DMS 273 treated with DMSO at 0.1 percent for 48 hours (cell line): ENCODE measurements at places on chromosomes 1 and 21.

- no peak for DNase-seq
Observed at GRCh38 chr21:22885614-22886013, 1887.4 kb downstream of the NCAM2 start.

GRCh38 chr21:31347435-31348032, 3.5 kb upstream of the TIAM1 start:
- DNase-seq = no peak

DNA sequence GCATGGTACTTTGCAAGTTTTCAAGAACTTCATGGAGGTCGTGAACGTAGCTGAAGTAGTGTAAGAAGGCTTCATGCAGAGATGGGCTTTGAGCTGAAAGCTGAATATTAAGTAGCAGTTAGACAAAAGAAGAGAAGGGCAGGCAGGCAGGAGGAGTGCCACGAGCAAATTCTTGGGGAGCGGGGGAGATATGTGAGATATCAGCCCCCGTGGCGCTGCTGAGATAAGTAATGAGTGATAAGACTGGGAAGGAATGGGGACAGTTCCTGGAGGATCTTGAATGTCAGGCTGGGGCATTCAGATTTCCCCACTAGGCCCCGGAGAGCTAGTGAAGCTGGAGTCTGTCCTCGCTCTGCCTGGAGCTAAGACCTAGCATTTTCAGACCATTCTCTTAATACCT, 27.9 kb upstream of the KIRREL1 start:
- DNase-seq = no peak

DNA sequence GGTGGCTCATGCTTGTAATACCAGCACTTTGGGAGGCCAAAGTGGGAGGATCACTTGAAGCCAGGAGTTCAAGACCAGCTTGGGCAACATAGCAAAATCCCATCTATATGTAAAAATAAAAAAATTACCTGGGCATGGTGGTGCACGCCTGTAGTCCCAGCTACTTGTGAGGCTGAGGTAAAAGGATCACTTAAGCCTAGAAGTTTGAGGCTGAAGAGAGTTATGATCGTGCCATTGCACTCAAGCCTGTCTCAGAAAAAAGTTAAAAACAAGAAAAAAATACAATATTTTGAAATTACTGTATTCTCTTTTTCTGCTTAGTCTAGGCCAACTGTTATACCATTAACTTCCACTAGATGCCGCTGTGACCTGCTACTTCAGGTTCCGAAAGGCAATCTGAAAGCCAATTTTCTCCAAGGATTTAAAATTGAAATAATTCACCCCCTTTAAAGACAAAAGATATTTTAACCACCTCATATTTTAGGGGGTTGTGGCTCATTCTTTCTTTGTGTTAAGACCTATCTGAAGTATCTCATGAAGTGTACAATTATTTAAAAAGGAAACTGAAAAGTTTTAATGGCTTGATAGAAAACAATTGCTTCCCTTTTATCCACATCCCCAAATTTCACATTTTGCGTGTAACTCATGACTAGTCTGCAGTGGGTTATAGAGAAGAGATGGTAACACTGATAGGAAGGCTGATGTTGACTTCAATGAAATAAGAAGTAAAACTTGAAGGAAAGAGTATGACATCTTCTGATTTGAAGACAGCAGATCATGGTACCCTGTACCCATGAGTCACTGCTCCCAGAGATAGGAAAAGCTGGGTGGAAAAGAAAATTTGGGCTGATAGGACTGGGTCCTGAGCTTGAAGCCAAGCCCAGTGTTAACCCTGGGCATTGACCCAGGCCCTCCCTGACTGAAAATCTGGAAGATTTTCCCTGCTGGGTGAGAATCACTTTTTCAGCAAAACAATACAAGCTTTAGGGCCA, 24.4 kb upstream of the CLDN14 start:
- peak; percentile 0 for DNase-seq

- no peak for DNase-seq
Observed at GRCh38 chr1:91617285-91617765, 116.7 kb downstream of the CDC7 start.

DNA sequence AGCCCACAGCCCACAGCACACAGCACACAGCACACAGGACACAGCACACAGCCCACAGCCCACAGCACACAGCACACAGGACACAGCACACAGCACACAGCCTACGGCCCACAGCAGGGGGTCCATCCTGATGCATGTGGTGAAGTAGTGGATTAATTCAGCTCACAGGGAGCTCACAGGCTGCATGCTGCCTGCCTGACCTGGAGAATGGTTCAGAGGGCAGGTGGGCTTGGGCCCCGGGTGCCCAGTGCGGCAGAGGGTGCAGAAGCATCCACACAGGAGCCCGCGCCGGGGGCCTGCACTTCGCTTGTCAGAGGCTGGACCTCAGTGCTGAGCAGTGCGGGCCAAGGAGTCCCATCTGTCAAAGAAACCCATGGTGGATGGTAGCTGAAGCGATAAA, 21.1 kb upstream of the AJAP1 start:
- no peak for DNase-seq

GRCh38 chr1:118084400-118084799, 100.6 kb downstream of the SPAG17 start:
- no peak for DNase-seq

DNA sequence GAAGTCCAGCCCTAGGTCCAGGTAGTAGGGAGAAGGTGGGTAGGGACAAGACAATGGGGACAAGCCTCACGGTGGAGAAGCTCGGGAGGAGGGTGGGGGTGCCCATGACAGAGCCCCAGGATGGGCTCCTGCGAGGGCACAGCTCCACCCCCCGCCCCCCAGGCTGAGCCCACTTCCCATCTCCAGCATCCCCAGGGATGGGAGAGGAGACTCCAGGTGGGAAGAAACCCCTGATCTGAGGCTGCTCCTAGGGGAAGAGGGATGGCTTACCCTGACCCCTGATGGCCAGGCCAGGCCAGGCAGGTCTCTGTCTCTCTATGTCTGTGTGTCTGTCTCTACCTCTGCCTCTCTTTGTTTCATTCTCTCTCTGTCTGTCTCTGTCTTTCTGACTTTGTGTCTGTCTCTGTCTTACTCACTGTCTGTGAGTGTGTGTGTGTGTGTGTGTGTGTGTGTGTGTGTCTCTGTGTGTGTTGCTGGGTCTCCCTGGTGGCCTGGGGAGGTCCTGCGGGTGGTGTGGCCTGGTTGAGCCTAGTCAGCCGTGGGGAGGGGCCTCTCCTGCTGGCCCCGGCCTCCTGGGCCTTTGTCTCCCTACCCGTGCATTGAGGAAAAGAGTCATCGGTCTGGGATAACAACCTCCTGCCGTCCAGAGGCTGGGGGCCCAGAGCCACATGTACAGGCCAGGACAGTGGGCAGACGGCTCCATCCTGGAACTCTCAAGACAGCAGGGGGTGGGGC, 45.7 kb downstream of the WNT9A start:
- peak; percentile 22 for DNase-seq

GRCh38 chr1:220011620-220012019, 34.7 kb downstream of the EPRS1 start:
- DNase-seq = no peak

GRCh38 chr1:112869895-112870294, 86.1 kb downstream of the SLC16A1 start:
- no peak for DNase-seq

DNA sequence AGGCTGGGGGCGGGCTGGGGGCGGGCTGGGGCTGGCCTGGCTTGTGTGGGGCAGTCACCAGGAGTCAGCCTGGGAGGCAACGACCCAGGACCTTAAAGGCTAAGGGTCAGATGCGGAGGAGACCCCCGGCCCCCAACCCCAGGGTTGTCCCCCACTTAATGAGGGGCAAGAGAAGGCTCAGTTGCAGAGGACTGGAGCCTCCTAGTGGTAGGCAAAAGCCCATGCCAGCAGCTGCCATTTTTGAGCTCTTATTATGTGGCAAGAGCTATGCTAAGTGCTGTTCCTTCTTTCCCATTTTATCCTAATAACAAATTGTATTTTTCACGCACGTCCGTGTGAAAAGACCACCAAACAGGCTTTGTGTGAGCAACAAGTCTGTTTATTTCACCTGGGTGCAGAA, 8.0 kb downstream of the KIAA1614 start:
- DNase-seq = no peak

DNA sequence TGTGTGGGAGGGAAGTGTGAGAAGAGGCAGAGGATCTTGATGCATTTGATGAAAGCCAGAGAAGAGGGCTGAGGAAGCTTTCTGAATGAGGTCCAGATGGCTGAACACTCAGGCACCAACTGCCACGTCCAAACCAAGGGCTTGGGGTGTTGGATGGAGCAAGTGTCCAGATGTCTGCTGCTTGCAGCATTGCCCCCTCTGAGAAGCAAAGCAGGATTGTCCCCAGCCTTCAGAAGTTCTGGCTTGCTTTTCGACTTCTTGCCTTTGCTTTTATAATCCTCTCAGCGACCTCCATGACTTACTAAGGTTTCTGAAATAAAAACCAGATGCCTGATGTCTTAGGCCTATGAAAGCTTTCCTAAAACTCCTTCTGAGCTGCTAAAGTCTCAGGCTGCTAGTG, 182.5 kb downstream of the HUNK start:
- DNase-seq = peak; percentile 80

DNA sequence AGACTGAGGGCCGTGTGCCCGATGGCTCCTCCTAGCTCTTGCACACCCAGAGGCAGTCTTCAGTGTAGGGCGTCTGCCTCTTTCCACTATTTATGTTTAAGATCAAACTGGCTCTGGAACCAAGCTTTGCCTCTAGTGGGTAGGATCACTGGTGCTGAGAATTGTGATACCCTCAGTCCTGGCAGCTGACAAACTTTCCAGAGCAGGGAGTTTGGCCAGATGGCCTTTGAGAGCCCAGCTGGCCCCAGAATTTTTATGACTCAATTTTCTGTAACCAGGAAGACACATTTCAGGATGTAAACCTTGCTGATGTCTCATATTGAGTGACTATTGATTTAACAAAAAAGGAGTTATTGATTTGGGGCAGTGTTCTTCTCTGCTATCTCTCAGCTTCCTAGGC, 6.7 kb downstream of the COQ8A start:
- peak; percentile 65 for DNase-seq

- DNase-seq = no peak
Observed at GRCh38 chr1:118862755-118863154, 125.4 kb downstream of the TBX15 start.

DNA sequence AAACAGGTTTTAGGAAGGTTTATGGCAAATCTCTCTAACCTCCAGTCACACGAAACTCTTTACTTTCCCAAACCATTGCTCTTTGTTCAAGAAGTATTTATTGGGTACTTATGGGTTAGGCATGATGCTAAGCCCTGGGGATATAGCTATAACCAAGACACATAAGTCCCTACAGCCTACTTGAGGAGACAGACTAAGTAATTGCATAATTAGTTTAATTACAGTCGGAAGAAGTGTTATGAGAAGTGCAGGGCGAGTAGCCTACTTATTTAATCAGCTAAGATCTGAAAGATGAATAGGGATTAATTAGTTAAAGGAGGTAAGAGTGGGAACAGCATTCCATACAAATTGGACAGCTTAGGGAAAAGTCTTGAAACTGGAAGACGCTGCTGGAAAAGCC, 13.2 kb upstream of the NASP start:
- DNase-seq = no peak

DNA sequence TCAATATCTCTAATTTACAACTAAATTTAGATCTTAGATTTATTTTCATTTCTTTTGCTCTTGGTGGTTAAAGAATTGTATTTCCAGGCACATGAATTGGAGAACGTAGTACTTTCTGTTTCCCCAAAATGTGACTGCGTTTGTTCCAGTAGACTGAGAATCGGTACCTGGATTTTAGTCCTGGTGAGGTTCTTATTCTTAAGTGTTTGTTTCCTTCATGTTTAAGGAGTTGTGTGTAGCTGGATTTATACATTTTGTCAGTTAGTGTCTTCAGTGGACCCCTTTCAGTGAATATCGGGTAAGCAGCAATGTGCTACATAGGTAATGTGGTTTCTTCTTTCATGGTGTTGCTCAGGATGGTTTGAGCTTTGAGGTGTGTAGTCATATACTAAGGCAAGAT, 6.8 kb downstream of the MIER1 start:
- no peak for DNase-seq

DNA sequence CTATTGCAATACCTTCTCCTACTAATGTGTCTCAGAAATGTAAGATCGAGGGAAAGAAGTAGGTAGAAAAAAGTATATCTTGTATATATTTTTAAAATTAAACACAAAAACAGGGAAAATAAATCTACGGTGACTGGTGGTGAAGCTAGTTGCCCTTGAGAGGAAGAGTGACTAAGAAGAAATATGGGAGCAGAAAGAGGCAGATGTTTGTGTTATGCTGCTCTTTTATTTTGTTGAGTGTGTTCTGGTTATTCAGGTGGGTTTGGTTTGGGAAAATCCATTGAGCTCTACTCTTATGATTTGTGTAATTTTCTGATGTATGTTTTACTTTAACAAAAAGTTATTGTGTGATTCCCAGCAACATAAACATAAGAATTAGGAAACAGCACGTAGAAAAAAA, 444.9 kb upstream of the B3GALT2 start:
- no peak for DNase-seq

DNA sequence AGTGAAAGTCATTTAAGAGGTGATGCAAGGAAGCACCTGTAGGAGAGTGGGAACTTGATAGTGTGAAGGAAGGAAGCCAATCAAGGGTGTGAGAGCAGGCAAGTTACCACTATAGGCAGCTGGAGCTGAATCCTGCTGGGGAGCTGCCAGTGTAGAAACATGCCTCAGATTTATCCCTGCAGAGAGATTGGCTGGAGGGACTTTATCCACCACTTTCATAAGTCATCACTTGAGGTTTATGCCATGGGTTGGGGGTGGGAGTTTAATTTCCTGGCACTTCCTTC, 443.6 kb downstream of the PLPP3 start:
- DNase-seq = no peak

DNA sequence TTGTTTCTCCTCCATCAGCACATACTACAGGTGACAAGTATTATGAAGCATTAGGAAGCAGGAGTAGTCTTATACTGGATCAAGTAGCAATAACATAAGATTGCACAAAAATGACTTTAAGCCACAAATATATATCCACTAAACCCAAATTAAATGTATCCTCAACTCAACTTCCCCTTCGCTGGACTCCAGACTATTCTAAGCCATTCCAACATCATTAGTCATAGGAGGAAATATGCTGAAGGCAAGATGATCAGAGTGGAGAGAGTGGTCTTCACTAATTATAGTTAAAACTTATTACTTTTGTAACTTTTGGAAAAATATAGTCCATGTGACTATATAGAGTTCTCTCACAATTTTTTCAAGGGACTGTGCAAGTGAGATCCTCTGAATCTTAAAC, 390.7 kb upstream of the ZP4 start:
- DNase-seq = no peak

DNA sequence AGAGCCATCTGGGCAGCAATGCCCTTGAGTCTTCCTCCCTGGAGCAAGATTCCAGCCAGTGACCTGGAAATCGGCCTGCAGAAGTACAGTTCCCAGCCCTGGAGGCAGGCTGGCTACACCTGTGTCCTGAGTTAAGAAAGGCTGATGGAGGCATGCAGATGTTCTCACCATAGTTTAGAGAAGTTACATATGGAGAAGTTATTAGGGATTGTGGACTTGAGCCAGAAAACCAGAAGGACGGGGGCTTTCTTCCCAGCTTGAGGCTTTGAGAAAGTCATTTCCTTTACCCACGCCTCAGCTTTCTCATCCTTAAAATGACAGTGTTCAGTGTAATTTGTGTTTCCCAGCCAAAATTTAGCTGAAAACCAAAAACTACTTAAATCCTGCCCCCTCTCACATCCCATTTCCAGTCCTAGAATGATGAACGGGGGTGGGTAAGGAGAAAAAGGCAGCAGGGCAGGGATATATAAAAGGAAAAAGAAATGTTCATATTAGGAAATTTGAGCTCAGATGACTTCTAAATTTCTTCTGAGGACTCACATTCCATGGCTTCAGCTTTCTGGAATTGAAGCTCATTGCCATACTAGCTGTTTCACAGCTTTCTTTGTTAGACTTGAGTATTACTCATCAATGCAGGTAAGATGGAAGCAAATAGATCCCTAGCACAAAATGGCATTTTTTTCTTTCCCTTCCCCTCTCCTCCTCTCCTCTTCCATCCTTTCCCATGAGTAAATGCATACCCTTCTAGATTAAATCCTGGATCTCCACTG, 14.4 kb upstream of the C8B start:
- no peak for DNase-seq
